ENCODE measurements at places on chromosomes 12 and 14. TPM values are rescaled to one million over a fixed set of nuclear protein-coding genes. Genes with fewer than 3 reads are reported as not detected.

Gene AMN
- 2.0 TPM for total RNA-seq

Gene PCNX4
- 65.8 TPM for total RNA-seq

Gene SIX6
- total RNA-seq: not detected

Gene RFX4
- not detected for total RNA-seq

Gene NOS1
- under 0.01 TPM for total RNA-seq

Gene PRIMA1
- not detected for total RNA-seq

Gene NXPH4
- 14.2 TPM for total RNA-seq

Gene SERPINA3
- 234 TPM for total RNA-seq

Gene PRKAG1
- 50.8 TPM for total RNA-seq

Gene PLEKHH1
- 2.7 TPM for total RNA-seq
